Lung microvascular endothelial cell (primary cell): ENCODE measurements at places on chromosomes 4 and X. TPM values are rescaled to one million over a fixed set of nuclear protein-coding genes. Genes with fewer than 3 reads are reported as not detected.

Gene AFF2
- total RNA-seq = 0.20 and 0.22 TPM in 2 replicates

Gene RGN
- total RNA-seq = 0.20 and 0.65 TPM in 2 replicates

Gene PLXNB3
- total RNA-seq = 2.4 and 4.4 TPM in 2 replicates

Gene LRCH2
- 5.4 and 15.3 TPM in 2 replicates for total RNA-seq

Gene MAGEB1
- total RNA-seq = not detected in 2 replicates

Gene CSAG2
- not detected in 2 replicates for total RNA-seq

Gene BDH2
- 18.1 TPM in 2 replicates for total RNA-seq

Gene TRAM1L1
- total RNA-seq = 0.65 and 0.79 TPM in 2 replicates

Gene SPATA4
- not detected in 2 replicates for total RNA-seq

Gene ARSJ
- total RNA-seq = 12.4 and 13.9 TPM in 2 replicates

Gene RS1
- not detected in 2 replicates for total RNA-seq

Gene ELOVL6
- total RNA-seq = 0.99 and 2.2 TPM in 2 replicates

Gene ADH1B
- under 0.01 TPM in 2 replicates for total RNA-seq

Gene PSAPL1
- total RNA-seq = not detected in 2 replicates

Gene UGT2B10
- not detected in 2 replicates for total RNA-seq

Gene SPOCK3
- total RNA-seq = under 0.01 TPM in 1 of 2 replicates, not detected in the other

Gene CYP4V2
- 1.7 and 2.8 TPM in 2 replicates for total RNA-seq
